Coronary artery (tissue), 2 donors: ENCODE measurements at places on chromosomes 5 and 9.

DNA sequence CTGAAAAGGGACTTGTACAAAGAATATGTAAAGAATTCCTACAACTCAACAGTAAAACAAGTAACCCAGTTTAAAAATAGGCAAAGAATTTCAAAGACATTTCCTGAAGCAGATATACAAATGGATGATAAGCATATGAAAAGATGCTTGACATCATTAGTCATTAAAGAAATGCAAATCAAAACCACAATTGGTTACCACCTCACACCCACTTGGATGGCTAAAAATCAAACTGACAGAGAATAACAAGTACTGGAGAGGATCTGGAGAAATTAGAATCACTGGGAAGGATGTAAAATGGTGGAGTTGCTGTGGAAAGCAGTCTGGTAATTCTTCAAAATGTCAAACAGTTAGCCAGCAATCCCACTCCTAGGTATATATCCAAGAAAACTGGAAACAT lies 12.5 kb upstream of the FOXE1 start:
- no peak for DNase-seq

DNA sequence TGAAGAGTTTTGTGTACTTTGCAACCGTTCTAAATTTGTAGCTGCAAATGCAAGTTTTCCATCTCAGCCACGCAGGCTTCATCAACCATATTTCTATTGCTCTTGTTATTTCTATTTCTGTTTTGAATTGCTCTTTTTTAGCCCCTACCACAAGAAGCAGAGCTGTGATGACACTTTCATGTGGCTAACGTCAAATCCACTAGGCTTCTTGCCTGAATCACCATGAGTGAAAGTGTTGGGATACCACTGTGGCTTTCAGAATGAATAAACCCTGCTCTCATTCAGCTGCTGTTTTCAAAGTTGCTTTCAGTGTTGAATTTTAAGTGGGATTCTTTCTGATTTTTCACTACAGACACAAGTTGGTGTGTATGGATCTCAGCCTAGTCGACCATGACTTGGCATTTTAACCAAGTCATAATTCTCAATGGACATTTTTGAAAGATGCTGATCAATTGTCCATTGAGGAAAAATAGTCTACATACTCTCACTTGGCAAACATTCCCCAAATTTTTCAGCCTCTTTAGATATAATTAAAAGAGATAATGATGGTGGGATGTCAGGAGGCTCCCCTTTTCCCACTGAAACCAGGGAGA lies 41.0 kb upstream of the MTAP start:
- DNase-seq, result no peak

GRCh38 chr9:73118898-73119554 lies 32.6 kb upstream of the ANXA1 start:
- DNase-seq, result no peak

GRCh38 chr5:62790348-62790747 lies 211.7 kb downstream of the LRRC70 start:
- no peak for DNase-seq

DNA sequence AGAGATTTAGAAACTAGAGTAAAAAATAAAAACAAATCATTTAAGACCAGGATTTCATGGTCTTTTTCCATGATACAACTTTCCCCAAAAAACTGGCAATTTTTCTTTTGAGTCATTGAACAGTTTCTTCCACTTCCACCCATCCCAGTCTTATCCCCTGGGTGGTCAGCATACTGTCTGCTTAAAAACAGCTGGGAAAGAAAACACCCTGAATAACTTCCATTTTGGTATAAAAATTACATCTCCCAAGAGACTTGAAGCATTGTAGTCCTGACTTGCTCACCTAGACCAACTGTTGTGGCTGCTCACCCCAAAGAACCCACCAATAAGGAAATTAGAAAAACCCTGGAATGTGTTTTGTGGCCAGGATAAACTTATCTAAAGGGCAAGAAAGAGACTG lies 731.3 kb downstream of the NR2F1-AS1 start:
- no peak for DNase-seq

GRCh38 chr5:7078101-7078500 lies 317.8 kb upstream of the ADCY2 start:
- no peak for DNase-seq

DNA sequence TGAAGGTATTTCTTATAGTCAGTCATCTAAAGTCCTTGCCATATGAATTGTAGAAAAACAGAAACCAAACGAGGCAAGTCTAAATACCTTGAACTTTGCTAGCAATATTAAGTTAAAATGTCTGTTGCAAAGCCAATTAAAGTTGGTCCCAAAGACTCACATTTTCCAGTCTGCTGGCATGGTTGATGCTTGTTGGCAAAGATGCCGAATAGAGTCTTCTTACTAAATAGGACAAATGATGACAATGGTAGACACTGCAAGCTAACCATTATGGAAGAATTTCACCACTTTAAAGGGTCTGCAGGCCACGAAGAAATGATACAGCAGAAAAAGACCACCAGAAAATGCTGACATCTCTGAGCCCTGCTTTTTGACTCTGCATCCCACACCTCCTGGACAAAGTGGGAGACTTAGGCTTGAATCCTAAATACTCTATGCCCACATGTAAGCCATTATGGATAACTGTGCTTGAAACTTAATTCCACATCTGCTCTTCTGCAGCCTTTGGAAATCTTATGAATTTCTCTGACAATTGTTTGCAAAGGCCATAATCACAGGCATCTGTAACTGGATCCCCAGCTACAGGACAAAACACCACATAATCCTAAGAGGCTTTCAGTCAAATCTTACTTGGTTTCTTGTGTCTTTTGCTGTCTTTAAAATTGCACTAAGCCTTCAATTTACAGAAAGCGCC lies 61.3 kb downstream of the LHFPL2 start:
- no peak for DNase-seq

GRCh38 chr9:131839281-131840084 lies 99.6 kb upstream of the RAPGEF1 start:
- no peak for DNase-seq
